ENCODE measurements at places on chromosomes 2 and 18.

- no peak for DNase-seq
These were observed 137.6 kb downstream of the FAM124B start for GRCh38 chr2:224264259-224264658.

- DNase-seq: peak; percentile 11
These were observed 194.5 kb upstream of the LRRTM1 start for GRCh38 chr2:80499095-80499494.

DNA sequence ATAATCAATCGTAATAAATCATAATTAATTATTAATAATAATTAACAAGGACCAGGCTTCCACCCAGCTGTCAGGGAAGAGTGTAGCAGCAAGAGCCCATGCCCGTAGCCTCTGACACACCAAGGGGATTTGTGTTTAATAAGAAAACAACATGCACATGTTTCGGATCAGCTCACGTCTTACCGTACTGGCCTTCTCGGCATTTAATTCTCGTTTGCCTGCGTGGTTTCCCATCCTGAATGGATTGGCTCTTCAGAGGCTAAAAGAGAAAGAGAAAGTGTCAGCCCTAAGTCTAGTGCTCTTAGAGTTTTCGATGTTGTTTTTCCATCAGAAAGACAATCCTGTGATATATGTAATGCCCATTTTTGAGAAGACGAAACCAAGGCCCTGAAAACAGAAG, 27.6 kb downstream of the MBP start:
- DNase-seq: no peak

- DNase-seq: no peak
These were observed 7.6 kb downstream of the ZC3H15 start for GRCh38 chr2:186493564-186494085.

- no peak for DNase-seq
These were observed 42.4 kb downstream of the POMC start for GRCh38 chr2:25125976-25126375.

DNA sequence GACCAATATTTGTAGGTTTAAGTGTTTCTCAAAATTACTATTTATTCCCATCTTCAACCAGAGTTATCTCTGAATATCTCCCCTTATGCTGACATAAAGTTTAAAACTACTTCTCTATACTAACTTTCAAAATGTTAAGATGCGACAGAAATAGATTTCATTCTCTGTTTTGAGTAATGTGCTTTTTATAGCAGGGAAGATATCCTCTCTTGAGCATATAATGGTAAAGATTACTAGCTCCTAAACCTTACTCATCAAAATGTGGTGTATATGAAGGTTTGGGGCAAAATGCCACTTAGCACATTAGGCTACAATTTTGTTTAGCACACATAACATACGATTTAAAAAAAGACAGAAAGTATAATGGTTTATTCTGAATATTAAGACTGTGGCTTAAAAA, 54.4 kb downstream of the CWC22 start:
- no peak for DNase-seq

DNA sequence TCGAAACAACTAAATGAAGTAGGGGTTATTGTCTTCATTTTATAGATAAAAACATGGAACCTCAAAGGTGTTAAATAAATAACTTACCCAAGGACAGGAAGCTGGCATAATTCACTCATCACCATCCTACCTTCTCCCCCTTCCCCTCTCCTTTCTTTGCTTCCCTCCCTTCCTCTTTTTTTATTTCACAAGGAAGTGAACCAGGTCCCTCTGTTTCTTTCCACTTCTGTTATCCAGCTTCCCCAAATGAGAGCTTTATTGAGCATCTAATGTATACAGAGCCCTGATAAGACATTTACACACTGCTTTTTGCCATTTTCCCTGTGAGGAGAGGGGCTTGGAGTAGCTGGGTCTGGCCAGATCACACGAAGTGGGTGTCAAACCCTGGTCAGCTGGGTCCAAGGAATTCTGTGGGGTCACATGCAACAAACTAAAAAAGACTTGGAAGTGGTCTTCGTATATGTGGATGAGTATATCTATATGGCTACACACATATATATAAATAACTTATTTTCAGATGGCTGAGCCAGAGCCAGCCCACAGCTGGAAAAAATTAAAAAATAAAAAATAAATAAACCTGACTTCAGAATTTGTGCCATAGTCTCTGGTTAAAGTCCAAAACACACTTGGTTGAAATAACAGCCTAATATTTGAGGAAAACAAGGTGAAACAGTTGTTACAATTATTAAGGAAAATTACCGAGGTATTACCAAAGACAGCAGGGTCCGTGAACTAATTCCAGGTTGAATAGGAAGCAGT, 49.3 kb upstream of the FOSL2 start:
- no peak for DNase-seq

- no peak for DNase-seq
These were observed 4.2 kb downstream of the PXDN start for GRCh38 chr2:1739961-1740715.

DNA sequence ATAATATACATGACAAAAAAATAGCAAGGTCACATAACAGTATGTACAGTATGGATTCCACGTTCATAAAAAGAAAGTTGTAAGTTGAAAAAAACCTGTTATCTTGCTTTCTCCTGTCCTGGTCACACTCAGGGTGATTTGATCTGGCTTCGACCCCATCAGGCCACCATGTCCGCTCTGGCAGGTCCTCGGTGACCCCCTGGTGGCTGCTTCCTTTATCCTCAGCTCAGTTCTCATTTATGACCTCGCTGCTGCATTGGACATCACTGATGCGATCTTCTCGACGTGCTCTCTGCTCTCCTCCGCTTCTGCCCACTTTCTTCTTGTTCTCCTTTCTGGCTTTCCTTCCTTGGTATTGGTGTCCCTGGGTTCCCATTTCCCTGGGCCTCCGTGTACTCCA, 29.7 kb downstream of the DGKD start:
- DNase-seq: no peak

DNA sequence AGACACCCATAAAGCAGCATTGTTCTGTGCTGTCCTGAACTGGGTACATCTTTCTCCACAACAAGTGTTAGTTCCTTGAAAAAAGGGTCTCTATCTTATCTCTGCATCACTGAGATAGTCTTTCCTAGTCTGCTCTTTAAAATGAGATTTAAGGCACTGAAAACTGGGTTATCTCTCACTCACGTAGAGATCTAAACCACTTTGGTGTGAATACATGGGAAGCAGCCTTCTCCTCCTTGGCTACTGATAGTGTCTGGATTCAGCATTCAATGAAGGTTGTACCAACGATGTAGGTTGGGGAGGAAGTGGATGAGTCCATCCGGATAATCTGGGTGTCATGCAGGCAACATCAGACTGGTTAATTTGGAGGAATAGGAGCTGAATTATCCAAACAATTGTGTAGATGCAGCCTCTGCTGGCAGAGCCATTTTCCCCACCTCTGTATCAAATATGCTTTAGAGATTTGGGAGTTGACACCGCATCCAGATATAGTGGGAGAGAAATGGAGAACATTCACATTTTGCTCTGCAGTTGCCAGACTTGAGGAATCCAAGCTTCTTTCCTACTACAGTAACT, 15.9 kb upstream of the SIX3 start:
- no peak for DNase-seq

- DNase-seq: no peak
These were observed 372.7 kb upstream of the SOX11 start for GRCh38 chr2:5319493-5319892.

- DNase-seq: no peak
These were observed 40.8 kb downstream of the WDR35 start for GRCh38 chr2:19949071-19949470.

- no peak for DNase-seq
These were observed 141.5 kb upstream of the HAAO start for GRCh38 chr2:42933824-42934254.

DNA sequence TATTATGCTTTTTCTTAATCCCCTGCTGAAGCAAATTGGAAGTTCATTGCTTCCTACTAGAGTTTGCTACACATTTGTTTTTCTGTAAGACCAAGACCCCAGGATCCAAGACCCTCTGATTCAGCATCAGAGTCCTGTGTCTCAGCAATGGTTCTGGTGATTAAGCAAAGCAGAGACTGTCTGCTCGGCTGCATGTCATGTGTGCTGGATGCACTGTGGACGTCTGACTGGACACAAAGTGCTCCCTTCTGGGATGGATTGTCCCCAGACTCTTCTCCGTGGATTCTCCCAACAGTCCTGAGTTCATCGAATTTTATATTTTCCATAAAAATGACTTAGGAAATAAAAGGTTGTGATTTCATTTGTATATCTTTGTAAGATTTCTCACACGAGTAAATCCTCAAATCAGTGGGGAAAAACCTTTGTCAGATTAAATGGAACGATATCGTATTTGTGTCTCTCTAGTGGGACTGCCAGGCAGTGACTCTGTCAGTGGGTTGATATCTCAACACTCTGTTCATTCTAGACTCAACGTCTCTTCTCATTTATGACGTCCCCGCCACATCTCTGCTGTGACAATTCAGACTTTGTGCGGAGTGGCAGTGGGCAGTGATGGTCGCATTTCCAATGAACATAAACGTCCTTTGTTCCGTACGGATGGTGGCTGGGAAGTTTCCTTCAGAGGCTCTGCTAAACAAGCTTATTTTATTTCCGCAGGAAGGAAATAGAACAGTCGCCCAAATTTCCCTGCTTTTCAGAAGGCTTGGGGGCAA, 58.6 kb downstream of the NCAPH start:
- no peak for DNase-seq

DNA sequence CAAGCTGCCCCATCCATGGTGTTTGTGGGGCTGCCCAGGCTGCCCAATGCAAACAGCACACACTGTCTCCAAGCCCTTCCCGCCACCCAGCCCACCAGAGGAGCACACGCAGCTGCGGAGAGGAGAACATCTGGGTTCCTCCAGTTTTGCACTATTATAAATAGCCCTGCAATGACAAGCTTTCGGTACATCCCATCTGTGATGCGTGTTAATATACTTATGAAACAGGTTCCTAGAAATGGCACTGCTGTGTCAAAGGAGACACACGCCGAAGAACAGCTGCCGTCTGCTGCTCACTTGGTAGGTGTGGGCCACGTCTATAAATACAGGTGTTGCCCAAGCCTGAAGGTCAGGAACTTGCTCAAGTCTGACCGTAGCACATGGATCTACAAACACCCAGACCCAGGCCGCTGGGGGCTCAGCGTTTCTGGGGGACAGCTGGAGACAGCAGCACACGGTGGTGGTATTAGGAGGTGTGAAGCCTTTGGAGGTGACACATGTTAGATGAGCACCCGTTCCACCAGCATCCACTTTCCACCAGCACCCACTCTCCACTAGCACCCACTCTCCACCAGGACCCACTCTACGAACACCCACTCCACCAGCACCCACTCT, 34.3 kb downstream of the PXDN start:
- no peak for DNase-seq
